Spinal cord (tissue), 10 donors: ENCODE measurements at places on chromosomes 2 and 18. TPM values are rescaled to one million over a fixed set of nuclear protein-coding genes. Genes with fewer than 3 reads are reported as not detected.
A peak's percentile ranks its signal among the peaks of the same experiment; 100 is the strongest.

HOXD12 gene
- not detected for total RNA-seq

PLGLB2 gene
- 4.6 TPM for total RNA-seq

DNA sequence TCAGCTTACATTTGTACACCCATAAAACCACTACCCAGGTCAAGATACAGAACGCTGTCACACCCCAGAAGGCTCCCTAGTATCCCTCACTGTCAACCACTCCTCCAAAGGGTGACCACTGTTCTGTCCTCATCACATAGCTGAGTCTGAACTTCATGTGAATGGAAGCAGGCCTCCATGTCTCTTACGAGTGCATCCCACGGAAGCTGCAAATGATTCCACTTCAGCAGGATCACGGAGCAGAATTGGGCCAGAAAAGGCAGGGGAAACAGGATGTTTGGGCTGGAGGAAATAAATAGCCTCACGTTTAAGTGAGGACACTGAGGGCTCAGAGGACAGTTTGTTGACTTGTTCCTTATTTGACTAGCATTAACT lies 38.4 kb downstream of the LBH start:
- DNase-seq = no peak

- DNase-seq = no peak
Observed at GRCh38 chr2:20333738-20334137, 16.9 kb downstream of the PUM2 start.

DNA sequence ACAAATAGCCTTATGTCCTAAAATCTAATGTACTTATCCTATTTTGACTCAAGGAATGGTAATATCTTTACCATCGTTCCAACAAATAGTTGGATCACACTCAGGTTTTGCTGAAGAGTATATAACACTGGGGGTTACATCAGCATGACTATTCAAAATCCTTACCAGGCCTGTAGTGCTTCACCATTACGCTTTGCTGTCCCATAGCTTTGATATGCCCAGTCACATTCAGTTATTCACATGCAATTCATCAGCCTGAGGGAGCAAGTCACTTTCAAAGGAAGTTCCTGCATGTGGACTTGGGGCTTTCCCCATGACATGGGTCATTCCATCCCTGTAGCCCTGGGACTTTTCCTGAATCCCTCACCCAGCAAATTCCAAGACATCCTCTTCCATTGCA lies 39.6 kb downstream of the FTCDNL1 start:
- DNase-seq = no peak

B3GNT7 gene
- total RNA-seq = 5.9 TPM

- DNase-seq = no peak
Observed at GRCh38 chr18:10055125-10055750, 141.4 kb downstream of the VAPA start.

- DNase-seq = no peak
Observed at GRCh38 chr2:23012499-23012898, 372.5 kb upstream of the KLHL29 start.

DPP4 gene
- 9.2 TPM for total RNA-seq

DNA sequence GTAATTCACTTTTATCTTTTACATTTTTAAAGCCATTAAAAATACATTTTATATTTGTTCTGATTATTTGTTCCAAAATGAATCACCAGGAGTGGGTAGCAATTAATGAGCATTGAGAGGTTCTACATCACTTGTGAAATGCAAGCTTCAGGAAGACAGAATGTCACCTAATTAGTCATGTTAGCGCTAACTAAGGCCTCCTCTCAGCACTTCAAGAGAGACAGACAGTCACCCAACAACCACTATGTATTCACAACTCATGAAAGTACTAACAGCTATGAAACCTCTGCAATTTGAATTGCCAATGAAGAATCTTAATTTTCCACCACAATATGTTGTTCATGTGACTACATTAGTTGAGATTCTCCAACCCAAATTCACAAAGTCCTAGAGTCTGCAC lies 611.0 kb downstream of the KCNJ3 start:
- DNase-seq = no peak

- no peak for DNase-seq
Observed at GRCh38 chr18:54923339-54923956, 35.8 kb downstream of the CCDC68 start.

GRCh38 chr2:68880213-68880612 lies 9.0 kb upstream of the BMP10 start:
- DNase-seq = no peak

DNA sequence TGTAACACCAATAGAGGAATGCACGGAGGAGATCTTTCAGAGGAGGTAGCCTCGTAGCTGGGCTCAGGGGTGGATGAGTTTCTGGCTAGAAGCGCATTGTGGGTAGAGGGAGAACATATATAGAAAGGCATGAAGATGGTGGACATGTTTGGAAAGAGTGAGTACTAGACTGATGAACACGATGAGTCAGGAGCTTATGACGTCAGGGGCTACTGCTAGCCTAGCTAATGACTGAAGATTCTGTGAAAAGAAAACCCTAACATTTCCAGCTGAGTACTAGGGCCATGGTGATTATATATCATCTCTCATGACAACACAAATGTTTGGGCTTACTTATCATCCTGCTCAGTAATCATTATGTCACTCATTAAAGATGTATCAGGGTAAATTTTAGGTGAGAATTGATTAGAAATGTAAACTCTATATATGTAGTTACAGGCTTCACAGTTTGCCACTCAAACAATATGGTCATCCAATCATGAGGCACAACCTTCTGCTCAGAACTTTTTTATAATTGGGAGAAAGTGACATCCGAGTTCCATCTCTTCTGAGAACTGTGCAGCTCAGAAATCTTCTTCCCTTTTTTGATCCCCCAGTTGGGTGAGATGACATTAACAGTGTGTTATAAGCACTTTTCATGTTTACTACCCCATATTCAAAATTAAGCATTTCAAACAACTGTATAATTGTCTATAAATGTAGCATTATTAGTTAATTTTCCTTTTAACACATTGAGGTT lies 22.2 kb upstream of the IL1RN start:
- no peak for DNase-seq

DNA sequence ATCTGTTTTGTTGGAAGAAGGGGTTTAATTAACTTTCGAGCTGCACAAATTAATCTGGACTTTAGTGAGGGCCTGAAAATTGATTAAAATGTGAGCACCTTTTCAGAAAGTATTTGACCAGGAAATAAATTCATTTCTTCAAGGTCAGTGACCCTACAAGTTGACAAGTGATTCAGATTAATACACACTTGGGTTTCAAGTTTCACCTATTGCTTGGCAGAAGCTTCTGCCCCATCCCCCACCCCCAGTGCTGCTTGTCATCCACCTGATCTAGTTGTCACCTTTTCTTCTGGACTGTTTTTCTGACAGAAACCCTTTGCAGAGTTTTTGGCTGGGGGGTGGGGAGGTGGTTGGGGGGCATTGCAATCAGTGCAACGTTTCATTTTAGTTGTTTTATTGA lies 46.2 kb downstream of the RPRM start:
- no peak for DNase-seq

DNA sequence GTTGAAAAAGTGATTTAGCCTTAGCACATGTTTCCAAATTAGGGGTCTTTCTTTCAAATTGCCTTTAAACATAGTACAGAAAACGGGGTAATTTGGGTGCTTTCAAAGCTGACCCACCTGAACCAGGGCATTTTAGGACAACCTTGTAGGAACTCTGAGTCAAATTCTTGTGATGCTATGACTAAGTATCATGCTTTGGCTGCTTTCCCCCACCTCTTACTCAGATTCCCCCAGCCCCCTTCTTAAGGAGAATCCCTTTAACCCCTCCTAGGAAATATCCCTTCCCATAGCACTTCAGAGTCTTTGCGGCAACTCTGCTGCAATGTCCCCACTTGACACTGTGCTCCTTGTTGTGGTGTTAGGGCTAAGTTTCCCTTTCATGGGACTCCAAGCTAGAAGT lies 18.6 kb upstream of the KLF7 start:
- DNase-seq = no peak

DNA sequence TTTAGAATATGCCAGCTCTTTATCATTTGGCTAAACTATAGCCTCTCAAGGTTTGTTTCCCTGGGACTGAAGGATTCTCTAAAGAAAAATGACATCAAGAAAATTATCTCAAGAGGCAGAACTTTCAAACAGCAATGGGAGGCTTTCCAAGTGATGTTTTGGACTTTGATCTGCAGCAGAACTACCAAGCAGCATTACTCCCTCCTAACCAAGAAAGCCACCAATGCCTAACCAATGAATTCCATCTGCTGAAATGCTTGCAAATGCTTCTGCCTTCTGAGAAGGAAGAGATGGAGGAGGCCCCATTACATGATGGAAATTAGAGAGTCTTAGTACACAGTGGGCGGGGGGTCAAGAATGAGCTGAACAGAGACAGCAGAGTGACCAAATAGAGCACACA lies 95.1 kb upstream of the SLC35G4 start:
- no peak for DNase-seq

GRCh38 chr18:55912919-55913318 lies 324.9 kb upstream of the TCF4 start:
- DNase-seq = no peak

GRCh38 chr2:205763708-205764211 lies 81.5 kb downstream of the NRP2 start:
- no peak for DNase-seq

DNA sequence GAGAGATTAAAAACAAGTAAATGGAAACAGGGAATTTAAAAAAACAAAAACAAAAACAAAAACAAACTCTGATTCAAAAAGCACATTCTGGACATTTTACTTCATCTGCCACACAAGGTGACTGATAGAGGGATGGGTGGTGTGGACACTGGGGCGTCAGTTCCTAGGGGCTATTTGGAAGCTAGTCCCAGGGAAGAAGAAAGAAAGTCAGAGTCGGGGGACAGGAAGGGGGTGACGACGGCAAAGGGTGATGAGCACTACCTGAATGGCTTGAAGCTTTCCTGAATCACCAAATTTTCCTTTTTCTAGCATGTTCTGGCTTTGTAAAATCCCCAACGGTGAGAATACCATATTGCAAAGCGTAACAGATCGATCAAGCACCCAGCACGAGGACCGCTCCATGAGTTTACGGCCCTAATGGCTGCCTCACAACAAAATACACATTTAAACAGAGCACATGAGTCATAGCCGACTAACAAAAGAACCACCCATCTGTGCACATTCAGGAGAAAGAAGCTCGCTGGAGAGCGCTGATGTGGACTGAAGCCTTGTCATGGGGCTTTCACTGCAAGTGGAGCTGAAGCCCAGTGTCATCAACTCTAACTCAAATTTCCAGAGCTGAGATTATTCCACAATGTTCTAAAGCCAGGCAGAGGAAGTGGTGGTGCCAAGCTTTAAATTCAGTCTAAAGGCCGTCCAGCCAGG lies 178.9 kb downstream of the LNPK start:
- DNase-seq = peak; percentile 33

MOCOS gene
- 0.77 TPM for total RNA-seq

DLGAP1 gene
- 16.5 TPM for total RNA-seq

GRCh38 chr18:74244554-74244953 lies 47.2 kb downstream of the CYB5A start:
- DNase-seq = no peak

LYPD1 gene
- 50.9 TPM for total RNA-seq

DNA sequence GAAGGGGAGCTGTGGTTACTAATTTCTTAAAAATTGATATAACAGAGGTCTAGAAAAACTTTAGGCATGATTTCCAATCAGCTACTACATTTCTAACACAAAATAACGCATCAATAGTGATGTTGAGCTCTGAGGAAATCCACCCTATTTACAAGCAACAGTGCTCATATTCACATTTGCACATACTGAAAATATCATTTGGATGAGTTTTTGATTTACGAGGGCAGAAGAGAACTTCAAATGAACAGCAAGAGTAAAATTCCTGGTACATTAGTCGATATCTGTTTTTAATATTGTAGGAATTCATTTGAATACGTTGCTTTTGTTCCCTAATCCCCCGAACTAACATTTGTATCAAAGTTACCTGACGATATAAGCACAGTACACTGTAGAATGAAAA lies 761.0 kb upstream of the POU3F3 start:
- no peak for DNase-seq

- no peak for DNase-seq
Observed at GRCh38 chr2:218434456-218434855, 15.5 kb downstream of the VIL1 start.

UGT1A8 gene
- total RNA-seq = not detected

ACP1 gene
- 91.6 TPM for total RNA-seq

GRCh38 chr2:51263951-51264350 lies 232.0 kb upstream of the NRXN1 start:
- DNase-seq = no peak

DNA sequence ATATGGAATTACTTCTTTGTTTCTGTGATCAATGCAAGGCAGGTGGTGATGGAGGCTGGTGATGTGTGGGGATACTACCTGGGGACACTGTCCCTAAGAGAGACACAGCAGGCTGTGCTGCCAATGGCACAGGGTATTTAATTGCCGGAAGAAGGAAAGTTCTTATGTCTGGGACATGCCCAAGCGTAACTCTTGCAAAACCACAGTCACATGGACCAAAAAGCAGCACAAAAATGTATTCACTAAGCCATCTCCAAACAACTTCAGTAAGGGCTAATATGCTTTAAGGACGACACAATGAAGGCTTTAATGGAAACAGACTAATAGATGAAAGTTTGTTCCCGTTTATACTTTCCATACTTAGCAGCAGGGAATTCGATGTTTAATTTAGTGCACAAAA lies 49.7 kb upstream of the AP1S3 start:
- no peak for DNase-seq

FBXO15 gene
- total RNA-seq = 6.5 TPM

GRCh38 chr18:31399306-31400032 lies 22.9 kb downstream of the DSG4 start:
- no peak for DNase-seq

GRCh38 chr2:160482673-160483072 lies 10.9 kb downstream of the RBMS1 start:
- no peak for DNase-seq

GRCh38 chr2:54176577-54176976 lies 61.2 kb downstream of the ACYP2 start:
- DNase-seq = no peak

DNA sequence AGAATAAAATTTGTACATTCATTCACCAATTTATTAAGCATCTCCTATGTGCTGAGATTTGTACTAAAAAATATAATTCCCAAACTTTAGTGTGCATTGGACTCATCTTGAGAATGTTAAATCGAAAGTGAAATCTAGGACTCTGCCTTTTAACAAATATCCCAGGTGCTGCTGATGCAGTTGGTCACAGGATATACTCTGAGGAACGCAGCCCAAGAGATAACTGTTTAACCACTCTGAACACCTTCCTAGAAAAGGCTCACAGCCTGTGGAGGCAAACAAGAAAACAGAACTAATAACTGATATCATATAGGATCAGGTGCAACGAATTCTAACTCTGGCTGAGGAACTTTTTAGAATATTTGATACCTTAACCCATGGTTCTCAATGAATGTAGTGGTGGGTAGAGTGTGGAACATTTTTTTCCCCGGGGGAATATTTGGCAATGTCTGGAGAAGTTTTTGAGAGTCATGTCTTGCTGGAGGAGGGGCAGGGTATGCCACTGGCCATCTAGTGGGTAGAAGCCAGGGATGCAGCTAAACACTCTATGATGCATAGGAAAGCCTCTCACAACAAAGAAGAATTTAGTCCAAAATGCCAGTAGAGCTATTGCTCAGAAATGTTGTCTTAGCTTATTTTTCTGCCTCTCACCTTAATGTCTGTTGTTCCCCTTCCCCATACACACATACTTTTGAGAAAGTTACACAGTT lies 96.5 kb downstream of the EHBP1 start:
- no peak for DNase-seq

- no peak for DNase-seq
Observed at GRCh38 chr18:79604913-79605880, 74.4 kb upstream of the CTDP1 start.

- no peak for DNase-seq
Observed at GRCh38 chr18:74430806-74431571, 26.1 kb downstream of the DIPK1C start.

ESPNL gene
- 4.3 TPM for total RNA-seq

- no peak for DNase-seq
Observed at GRCh38 chr2:209534228-209534627, 110.4 kb downstream of the MAP2 start.
